ENCODE measurements at places on chromosomes 7 and 10.

GRCh38 chr10:33276282-33276923 is 58.1 kb downstream of the NRP1 start:
- DNase-seq, result no peak

- no peak for DNase-seq
Observed at GRCh38 chr7:33399528-33400213, 270.3 kb downstream of the BBS9 start.

GRCh38 chr7:132497098-132497497 is 79.2 kb downstream of the PLXNA4 start:
- DNase-seq, result no peak

- DNase-seq, result no peak
Observed at GRCh38 chr7:1274121-1274875, 41.6 kb downstream of the UNCX start.

DNA sequence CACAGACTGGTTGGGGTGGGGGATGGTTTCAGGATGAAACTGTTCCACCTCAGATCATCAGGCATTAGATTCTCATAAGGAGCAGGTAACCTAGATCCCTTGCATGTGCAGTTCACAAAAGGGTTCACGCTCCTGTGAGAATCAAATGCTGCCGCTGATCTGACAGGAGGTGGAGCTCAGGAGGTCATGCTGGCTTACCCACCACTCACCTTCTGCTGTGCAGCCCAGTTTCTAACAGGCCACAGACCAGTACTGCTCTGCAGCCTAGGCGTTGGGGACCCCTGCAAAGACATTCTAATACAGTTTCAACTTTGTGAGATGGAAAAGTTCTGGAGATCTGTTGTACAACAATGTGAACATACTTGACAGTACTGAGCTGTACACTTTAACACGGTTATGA is 39.9 kb downstream of the STRA8 start:
- DNase-seq, result no peak

- DNase-seq, result no peak
Observed at GRCh38 chr7:126398851-126399529, 853.8 kb downstream of the GRM8 start.

DNA sequence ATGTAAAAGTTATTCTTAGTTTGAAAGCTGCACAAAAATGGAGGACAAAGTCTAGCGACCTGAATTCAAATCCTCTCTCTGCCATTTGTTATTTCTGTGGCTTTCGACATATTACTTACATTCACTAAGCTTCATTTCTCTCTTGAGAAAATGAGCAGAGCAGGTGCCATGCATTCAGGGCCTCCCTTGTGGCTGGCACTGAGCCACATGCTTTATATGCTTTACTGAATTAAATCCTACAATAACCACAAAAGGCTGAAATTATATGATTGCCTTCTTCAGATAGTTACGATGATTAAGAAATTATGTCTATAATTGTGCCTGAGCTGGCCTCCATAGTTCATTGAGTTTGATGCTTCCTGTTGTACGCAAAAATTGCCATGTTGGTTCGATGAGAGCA is 98.7 kb downstream of the NPSR1 start:
- DNase-seq, result no peak

- no peak for DNase-seq
Observed at GRCh38 chr7:150716939-150717338, 526 bp downstream of the GIMAP1 start.

- no peak for DNase-seq
Observed at GRCh38 chr10:86299562-86299961, 67.0 kb downstream of the GRID1 start.

DNA sequence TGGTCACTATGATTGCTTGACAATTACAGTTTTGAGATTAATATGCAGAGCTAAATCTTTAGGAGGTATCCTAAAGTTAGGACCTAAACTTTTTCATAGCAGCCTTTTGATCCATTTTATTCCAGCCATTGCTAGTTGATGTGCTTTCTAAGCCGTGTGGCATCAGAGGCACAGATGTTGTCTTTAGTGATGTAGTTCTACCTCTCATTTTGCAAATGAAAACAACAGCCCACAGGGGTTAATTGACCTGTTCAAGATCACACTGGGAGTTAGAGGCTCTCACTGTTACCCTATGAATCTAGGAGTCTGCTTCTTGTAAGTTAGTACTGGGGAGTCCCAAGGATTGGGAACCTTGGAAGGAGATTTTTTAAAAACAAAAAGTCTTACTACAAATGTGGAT is 10.6 kb downstream of the AUTS2 start:
- no peak for DNase-seq

GRCh38 chr10:77231884-77232610 is 405.6 kb downstream of the KCNMA1 start:
- no peak for DNase-seq

- no peak for DNase-seq
Observed at GRCh38 chr7:47497367-47498096, 84.4 kb downstream of the TNS3 start.

DNA sequence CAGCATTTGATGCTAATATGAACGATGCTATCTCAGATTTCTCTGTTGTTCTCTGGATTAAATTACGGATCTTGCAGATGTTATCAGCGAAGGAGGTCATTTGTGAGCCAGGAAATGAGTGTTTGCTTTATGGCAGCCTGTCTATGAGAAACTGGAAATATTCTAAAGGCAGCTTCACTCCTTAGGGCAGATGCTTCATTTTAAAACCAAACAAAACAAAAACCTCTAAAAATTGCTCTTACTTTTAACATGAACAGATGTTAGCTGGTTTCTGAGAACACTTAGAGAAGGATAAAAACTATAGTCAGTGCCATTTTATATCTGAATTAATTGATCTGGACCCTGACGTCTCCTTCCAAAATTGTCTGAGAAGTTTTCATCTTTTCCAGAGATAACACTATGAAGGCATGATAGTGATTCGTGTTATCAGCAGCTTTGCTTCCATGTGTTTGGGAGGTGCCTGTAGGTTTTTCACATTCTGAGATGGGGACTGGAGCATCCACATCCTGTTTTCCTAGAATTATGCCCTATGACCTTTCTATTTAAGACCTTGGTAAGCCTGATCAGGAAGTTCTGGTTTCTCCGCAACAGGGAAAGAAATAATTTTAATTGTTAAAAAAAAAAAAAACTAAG is 53.1 kb downstream of the CPED1 start:
- no peak for DNase-seq

GRCh38 chr10:85557077-85557476 is 809.5 kb downstream of the GRID1 start:
- DNase-seq, result no peak

DNA sequence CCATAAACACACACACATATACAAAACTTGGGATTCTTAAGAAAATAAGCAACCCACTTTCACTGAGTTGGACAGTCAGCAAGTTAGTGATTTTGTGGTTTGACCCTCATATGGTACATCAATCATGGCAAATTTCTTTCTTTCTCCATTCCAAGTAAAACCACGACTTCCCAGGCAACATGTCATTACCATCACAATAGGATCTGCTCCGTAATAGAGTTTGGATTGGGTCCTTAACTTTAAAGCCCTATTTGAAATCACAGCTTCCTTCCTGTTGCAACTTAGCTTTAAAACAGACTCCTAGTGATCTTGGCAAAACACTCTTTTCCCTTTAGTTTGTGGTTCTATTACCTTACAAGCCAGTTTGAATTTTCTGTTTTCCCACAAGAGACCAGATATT is 483.6 kb downstream of the INHBA start:
- DNase-seq, result no peak

GRCh38 chr7:111091593-111092358 is 849 bp downstream of the LRRN3 start:
- DNase-seq, result no peak

- DNase-seq, result no peak
Observed at GRCh38 chr7:4880218-4880617, 3.3 kb downstream of the RADIL start.

DNA sequence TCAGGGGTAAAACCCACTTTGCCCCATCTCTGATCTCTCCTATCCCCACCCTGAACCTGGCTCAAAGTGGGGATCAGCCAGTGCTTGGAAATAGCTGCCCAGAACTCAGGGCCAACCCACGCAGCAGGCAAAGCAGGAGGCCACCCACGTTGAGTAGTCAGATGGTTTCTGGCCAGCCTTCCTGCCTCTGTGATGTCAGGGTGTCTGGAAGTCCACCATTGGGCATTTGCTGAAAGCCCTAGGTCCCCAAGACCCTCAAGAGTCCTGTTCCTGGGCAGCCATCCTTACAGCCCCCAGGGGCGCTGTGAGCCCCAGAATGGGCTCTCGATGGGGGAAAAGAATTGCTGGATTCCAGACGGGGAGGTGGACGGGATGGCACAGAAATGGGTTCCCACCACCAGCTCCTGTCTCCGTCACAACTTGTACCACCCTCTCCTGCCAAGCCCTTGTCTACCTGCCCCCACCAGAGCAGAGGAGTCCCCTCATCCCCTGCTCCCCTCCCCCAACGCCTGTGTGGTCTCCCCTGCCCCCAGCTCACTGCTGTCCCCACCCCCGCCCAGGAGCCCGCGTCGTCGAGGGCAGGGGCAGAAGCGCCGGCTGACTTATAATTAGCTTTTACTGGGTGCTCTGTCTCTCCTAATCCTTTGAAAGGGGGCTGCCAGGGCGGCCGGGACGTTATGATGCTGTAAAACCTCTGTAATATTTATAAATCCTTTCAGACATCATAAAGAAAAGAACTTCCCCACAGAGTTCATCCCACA is 3.9 kb downstream of the MYL10 start:
- DNase-seq, result no peak

DNA sequence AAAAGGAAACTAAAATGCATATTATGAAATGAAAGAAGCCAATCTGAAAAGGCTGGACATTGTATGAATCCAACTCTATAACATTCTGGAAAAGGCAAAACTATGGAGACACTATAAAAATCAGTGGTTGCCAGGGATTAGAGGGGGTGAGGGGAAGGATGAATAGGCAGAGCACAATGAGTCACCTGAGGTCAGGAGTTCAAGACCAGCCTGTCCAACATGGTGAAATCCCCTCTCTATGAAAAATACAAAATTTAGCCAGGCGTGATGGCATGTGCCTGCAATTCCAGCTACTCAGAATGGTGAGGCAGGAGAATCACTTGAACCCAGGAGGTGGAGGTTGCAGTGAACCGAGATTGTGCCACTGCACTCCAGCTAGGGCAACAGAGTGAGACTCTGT is 324.8 kb upstream of the PHYHIPL start:
- DNase-seq, result no peak

GRCh38 chr7:98286093-98286539 is 4.6 kb downstream of the BRI3 start:
- no peak for DNase-seq

- DNase-seq, result no peak
Observed at GRCh38 chr7:90777465-90777864, 181.3 kb downstream of the CDK14 start.

- no peak for DNase-seq
Observed at GRCh38 chr7:50347693-50348092, 43.2 kb downstream of the IKZF1 start.

DNA sequence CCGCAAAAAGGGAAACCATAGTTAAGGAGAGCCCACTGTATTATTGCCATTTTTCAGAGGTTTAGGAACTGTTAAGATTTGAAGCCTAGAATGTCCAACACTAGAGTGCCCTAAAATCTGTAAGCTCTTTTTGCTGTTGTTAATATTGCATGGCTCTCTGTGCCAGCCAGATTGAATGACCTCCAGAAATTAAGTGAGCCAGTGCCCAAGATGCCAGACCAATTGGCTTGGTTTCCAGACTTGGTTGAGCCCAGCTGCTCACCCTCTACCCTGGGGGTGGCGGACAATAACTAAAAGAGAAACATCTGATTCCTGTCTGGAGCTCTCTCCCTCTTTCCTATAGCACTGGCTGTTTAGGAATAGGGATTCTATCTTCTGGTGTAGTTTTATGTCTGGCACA is 340.1 kb downstream of the PHF14 start:
- DNase-seq, result no peak

GRCh38 chr7:151070574-151070960 is 10.0 kb downstream of the FASTK start:
- no peak for DNase-seq

- no peak for DNase-seq
Observed at GRCh38 chr10:27297844-27298521, 57.4 kb upstream of the ACBD5 start.

DNA sequence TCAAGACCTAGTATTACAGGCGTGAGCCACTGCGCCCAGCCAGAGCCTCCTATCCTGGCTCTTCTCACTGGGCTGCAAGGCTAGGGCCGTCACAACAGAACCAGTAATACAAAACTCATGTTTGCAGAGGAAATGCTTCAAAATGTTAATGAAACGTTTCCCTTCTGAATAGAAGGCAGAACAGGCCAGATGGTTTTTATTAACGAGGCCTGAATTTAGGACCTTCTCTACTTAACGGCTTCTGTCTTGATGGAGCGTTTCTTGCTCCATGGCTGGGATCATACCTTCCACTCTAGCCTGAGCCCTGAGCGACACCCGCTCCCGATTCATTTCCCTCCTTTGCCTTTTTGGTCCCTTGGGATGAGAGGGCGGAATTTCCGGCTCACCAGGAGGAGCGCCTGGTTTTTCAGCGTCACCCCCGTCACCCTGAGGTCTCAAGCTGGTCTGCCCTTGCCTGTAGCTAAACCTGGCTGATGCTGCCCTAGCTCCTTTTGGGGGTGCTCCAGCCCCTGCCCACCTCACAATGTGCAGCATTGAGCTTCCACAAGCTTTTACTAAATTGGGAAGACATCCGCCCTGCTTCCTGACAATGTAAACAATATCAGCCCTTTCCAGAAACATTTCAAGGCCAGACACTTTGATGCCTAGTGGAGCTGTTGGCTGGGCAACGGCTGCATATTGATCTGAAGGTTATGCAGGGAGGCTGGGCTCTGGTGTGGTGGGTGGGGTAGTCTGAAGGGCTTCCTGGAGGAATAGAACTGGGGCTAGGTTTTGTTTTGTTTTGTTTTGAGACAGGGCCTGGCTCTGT is 5.2 kb downstream of the CLIP2 start:
- DNase-seq, result no peak

DNA sequence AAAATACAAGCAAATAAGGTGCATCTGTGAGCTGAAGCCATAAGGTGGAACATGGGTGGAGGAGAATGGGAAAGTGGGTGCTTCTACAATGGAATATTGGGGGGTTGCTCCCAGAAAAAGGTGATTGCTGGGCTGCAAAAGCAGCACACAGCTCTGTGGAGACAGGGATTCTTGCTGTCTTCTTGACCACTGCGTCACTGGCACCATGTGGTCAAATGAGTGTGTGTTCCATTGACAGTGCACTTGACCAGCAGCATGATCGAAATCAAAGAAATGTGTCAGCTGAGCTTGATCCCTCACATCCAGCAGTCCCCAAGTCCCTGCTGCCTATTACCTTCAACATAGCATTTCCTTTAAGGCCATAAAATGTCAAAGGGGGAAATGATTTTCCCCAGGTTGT is 56.2 kb downstream of the GPR26 start:
- DNase-seq, result no peak

GRCh38 chr7:151762583-151763245 is 114.2 kb downstream of the PRKAG2 start:
- no peak for DNase-seq

DNA sequence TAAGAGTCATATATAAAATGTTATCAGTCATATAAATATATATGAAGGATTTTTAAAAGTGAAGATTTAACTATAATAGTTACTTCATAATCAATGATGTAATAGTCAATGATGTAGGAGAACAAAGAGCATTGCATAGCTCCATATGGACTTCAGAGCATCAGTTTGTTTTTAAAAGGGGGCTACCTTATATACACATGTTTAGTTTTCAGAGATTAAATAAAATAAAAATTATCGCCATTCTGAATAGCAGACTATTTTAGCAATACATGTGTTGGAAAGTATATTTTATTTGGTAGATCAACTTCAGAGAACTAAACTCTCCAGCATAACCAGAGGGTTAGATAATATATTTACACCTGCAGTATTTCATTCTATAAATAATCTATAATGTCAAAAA is 29.1 kb upstream of the EPC1 start:
- no peak for DNase-seq

- DNase-seq, result no peak
Observed at GRCh38 chr10:6995341-6995740, 415.3 kb upstream of the PRKCQ start.

All from non-pigmented ciliary epithelial cell (primary cell).